ENCODE measurements at places on chromosomes 6 and 20.

GRCh38 chr20:57890202-57890800, 180.5 kb upstream of the PMEPA1 start:
- DNase-seq, result no peak

DNA sequence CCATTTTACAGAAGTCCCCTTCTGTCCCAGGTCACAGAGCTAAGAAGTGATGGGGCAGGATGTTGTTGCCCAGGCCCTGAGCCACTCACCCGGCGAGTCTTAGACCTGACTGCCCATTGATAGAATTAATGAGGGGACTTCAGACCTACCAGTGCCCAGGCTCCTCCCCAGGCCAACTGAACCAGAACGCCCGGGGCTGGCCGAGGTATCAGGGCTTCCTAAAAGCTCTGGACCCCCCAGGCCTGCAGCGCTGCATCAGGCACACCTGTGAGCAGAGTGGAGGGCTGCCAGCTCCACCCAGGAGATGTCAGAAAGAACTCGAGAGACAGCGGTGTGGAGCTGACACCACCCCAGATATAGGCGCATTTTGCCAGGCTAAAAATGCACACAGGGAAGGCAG, 3.5 kb downstream of the GPR31 start:
- DNase-seq, result no peak

DNA sequence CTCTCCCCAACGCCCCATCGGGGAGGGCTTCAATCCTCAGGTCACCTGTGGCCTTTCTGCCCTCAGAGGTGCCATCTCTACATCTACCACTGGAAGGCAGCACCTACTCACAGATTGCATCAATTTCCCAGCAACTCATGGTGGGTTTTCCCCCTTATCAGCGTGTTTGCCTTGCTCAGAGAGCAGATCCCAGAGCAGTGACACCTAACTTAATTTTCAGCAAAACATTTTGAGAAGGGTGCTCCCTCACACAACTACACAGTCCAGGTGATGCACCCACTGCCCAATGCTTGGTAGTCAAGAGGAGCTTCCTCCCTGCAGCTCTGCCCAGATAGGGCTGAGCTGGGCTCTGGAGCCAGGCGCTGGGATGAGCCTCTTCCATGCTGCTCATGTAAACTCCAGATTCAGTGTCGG, 48.2 kb downstream of the PLG start:
- DNase-seq, result no peak

DNA sequence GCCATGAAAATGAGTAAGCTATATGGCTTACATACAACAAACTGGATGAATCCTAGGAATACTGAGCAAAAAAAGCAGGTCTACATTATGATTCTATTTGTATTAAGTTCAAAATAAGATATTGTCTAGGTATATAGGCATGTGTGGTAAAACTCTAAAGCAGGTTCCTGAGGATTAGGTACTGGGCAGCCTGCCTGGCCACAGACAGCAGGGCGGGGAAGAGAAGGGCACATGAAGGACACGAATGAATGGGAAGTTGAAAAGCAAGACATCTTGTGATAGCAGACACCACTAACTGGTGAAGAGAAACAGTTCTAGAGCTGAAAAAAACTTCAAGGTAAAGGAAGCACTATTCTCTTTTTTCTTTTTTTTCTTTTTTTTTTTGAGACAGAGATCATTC, 72.6 kb upstream of the SLC4A11 start:
- no peak for DNase-seq

GRCh38 chr6:168200571-168201134, 118.9 kb downstream of the DACT2 start:
- no peak for DNase-seq

GRCh38 chr6:127980996-127981395, 80.1 kb upstream of the THEMIS start:
- no peak for DNase-seq

DNA sequence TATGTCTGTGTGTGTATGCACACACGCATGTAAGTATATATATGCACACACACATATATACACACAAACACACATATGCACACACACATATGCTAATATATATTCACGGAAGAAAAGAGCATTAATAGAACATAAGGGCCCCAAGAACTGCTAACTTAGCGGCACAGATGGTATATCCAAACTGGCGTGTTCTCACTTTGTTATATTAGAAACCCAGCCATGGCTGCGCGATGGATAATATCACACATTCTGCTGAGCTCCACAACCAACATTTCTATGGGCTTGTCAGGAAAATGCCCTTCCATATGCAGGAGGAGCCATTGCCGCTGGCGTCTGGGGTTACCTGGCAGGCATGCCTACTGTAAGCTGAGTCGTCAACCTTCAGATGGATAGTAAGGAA, 122.1 kb downstream of the TTLL2 start:
- DNase-seq, result no peak

GRCh38 chr20:32990426-32990825, 13.8 kb downstream of the SUN5 start:
- no peak for DNase-seq

DNA sequence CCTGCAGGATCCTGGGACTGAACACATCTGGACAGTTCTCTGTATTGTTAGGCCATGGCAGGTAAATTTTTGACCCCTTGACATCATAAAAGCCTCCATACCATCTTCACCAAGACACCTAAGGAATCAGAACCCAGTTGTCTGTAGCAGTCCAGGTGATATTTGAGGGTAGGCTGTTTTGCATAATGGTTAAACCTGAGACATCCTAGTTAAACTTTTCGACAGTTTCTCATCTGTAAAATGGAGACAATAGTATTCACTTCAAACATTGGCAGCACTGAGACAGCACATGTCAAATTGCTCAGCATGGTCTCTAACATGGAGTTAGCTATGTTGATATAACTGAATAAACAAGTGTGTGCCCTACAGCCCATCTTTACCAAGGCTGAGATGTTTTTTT, 24.8 kb downstream of the C6orf62 start:
- no peak for DNase-seq

- DNase-seq, result no peak
These were observed 325.4 kb downstream of the QKI start for GRCh38 chr6:163739966-163740365.

DNA sequence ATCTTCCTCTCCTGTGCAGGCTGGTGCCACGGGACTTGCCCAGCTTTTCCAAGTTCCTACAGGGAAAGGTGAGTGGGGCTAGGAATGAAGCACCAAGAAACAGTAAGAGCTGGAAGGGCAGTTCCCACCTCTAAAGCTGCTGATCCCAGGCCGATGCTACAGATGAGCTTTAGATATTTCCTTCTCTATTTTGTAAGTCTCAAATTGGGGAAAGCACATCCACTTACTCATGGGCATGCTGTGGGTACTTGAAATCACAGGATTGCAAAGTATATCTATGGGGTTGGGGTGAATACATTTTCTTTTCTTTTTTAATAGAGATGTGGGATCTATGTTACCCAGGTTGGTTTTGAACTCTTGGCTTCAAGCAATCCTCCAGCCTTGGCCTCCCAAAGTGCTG, 3.1 kb downstream of the ZBTB2 start:
- no peak for DNase-seq

- no peak for DNase-seq
These were observed 26.8 kb downstream of the DOK5 start for GRCh38 chr20:54502179-54502578.

- DNase-seq, result no peak
These were observed 95.5 kb upstream of the PRND start for GRCh38 chr20:4626228-4626627.

- no peak for DNase-seq
These were observed 235.6 kb downstream of the ERMARD start for GRCh38 chr6:169986848-169987498.

GRCh38 chr20:43096931-43097260, 92.8 kb downstream of the PTPRT start:
- no peak for DNase-seq

- DNase-seq, result no peak
These were observed 51.5 kb downstream of the HBS1L start for GRCh38 chr6:135002974-135003703.

- no peak for DNase-seq
These were observed 194.5 kb downstream of the CENPW start for GRCh38 chr6:126534401-126534800.

GRCh38 chr6:11241793-11242201, 9.3 kb upstream of the NEDD9 start:
- no peak for DNase-seq

GRCh38 chr6:63352069-63352543, 32.3 kb upstream of the LGSN start:
- DNase-seq, result no peak

DNA sequence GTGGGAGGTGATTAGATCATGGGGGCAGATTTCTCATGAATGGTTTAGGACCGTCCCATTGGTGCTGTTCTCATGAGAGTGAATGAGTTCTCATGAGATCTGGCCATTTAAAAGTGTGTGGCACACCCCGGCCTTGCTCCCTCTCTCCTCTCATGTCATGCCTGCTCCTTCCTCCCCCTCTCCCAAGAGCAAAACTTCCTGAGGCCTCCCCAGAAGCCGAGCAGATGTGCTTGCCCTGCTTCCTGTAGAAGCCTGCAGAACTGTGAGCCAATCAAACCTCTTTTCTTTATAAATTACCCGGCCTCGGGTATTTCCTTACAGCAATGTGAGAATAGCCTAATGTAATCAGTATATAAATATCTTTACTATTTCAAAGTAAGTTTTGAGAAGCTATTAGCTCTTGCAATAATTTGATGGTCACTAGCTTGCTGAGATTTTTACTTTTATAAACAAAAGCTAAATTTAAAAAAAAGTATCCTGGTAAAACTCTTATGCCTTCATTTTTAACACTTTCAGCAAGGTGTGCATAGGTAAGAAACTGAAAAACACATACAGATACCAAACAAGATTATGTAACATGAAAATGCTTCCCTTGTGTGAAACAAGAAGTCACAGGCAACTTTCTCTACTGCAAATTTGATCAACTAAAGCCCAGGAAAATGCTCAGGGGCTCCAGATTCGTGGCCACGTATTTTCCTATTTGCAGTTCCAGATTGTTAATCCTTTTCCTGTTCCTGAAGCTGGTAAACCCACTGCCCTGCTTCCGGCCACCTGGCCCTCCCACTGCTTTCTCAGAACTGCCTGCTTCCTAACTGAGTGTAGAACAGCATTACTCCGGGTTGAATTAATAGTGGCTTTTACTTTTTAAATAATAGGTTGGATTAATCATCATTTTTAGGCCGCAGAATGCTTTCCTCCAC, 395.1 kb upstream of the CNR1 start:
- DNase-seq, result no peak

- DNase-seq, result no peak
These were observed 379.4 kb upstream of the MAN1A1 start for GRCh38 chr6:119728935-119729334.

- no peak for DNase-seq
These were observed 44.0 kb downstream of the VSTM2L start for GRCh38 chr20:37946946-37947345.

GRCh38 chr6:166025149-166025898, 142.3 kb downstream of the TBXT start:
- no peak for DNase-seq

DNA sequence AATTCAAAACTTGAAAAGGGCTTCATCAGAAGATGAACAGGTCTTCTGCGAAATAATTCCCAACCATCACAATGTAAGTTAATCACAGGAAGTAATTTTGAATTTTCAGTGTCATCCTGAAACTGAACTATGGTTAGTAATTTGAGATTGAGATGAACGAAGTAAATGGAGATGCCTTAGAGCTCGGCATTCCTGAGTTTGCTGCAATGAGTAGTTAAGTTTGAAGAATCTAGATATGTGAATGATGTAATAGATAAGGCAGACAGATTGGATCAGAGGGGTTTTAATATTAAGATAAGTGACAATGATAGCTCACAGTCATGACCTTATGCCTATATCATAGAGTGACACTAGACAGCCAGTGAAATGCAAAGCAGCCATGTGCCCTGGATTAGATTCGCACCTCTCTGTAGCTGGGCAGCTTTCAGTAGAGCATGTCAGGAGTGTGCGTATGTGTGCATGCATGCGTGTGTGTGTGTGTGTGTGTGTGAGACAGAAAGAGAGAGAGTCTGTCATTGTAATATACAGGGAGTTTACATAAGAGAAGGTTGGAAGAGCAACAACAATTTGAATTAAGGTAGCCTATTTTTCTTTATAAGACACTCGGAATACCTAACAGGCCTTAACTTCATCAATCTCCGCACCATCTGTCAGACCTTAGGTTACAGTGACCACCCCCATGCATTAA, 233.0 kb downstream of the GMPR start:
- DNase-seq, result no peak

DNA sequence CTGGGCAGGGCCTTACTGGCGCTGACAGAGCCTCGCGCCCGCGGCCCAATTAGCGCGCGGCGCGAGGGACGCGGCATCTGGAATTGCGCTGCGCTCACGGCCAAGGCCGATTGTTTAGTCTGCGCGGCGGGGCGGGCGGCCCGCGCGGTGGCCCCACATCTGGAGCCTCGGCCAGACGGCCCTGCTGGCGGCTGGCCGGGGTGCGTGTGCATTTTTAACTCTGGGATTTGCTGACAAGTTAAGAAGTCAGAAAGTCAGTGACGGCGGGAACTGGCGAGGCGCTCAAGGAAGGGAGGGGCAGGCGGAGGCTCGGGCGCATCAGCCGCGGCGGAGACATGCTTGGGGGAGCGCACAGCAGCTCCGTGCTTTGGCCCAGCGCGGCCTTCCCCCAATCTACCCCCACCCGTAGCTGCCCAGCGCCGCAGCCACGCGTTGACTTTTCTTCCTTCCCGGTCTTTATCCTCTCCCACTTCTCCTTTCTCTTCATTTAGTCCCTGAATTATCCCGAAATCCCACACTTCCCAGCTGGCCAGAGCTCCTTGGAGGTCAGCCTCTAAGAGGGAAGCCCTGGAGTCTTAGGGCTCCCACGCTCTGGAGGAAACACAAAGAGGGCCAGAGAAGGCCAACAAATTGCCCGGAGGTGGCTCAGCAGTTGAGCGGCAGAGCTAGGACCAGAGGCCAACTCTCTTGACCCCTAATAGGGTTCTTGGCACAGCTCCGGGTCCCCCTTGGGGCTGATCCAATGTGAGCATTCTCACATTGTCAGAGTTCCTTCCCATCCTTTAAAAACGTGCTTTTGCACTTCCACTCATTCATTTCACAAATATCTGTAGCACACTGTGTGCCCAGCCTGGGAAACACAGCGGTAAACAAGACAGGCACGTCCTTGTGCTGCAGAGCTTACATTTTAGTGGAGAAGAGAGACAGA, 40.8 kb upstream of the FOXP4 start:
- DNase-seq, result peak; percentile 50

- DNase-seq, result no peak
These were observed 113.3 kb downstream of the LY86 start for GRCh38 chr6:6701864-6702263.

GRCh38 chr20:54062812-54063280, 7.5 kb downstream of the BCAS1 start:
- no peak for DNase-seq

Measured in NCI-H510A (cell line).